ENCODE measurements at places on chromosomes 4 and X.

- DNase-seq: no peak
Measured at GRCh38 chr4:85147481-85148076, 181.1 kb upstream of the WDFY3 start.

GRCh38 chrX:84219551-84219950, 31.6 kb upstream of the RPS6KA6 start:
- DNase-seq: no peak

GRCh38 chrX:149491812-149492211, 13.3 kb downstream of the IDS start:
- DNase-seq: no peak

DNA sequence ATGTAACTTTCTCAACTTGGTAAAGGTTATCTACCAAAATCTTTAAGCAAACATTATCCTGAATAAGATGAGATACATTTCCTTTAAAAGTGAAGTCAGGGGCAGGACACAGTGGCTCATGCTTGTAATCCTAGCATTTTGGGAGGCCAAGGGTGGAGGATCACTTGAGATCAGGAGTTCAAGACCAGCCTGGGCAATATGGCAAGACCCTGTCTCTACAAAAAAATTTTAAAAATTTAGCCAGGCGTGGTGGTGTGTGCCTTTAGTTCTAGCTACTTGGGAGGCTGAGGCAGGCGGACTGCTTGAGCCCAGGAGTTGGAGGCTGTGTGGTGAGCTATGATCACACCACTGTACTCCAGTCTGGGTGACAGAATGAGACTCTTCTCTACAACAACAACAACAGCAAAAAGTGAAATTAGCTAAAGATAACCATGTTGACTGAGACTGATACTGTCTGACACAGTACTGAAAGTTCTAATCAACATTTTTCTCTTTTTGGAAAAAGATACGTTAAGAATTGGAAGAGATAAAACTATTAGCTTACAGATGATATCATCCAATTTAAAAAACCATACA, 4.9 kb downstream of the DCAF16 start:
- no peak for DNase-seq

- DNase-seq: no peak
Measured at GRCh38 chrX:72309297-72310071, 3.8 kb upstream of the CITED1 start.

DNA sequence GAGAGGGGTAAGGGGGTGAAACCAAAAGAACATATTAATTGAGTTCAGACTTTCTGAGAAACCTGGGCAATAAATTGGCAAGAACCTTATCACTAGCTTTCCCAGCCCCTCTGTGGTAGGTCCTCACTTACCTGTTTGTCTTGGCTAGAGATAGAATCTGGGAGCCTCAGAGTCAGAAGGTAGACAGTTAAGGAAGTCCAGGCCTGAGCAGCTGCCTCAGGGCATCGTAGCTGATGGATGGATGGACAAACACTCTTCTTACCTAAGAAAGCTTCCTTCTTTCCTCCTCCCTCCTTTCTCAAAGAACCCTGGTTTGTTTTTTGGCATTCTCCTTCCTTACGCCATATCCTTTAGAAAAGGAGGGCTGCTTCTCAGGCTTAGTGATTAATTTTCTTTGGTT, 24.4 kb downstream of the FRAS1 start:
- DNase-seq: no peak

DNA sequence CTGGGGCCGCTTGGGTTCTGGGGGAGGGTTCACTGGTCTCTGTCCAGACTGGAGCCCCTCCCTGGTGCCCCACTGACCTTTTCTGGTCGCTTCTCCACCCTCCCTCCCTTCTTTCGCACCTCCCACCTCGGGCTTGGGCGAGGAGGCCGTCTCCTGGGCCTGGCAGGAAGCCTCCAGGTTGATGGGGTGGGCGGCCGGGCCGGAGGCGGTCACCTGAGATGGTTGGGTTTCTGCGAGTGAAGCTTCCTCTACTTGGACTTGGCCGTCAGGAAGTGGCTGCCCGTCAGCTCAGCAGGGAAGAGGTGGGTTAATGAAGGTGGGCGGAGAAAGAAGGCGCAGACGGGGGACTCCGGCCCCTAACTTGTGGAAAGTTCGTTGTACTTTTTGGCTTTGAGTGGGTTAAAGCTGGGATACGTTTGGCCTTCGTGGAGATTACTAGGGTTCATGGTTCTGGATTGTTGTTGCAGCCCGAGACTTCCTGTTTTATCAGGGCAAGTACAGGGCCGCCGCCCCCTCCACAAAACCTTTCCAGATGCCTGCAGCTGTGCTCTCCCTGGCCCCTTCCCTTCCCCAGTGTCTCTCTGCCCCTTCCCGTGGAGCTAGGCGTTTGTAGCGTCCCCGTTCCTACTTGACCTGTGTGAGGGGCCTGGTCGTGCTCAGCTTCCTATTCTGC, 1.2 kb downstream of the AKAP17A start:
- DNase-seq: no peak

Data from T-cell (primary cell).